Stimulated activated CD8-positive, alpha-beta memory T cell treated with anti-CD3 and anti-CD28 coated beads, Interleukin-4, amount 100 ng/mL, for 4 hours (primary cell): ENCODE measurements at places on chromosomes 3 and 15.

- no peak for DNase-seq
Observed at GRCh38 chr3:54344601-54345231, 222.4 kb downstream of the CACNA2D3 start.

DNA sequence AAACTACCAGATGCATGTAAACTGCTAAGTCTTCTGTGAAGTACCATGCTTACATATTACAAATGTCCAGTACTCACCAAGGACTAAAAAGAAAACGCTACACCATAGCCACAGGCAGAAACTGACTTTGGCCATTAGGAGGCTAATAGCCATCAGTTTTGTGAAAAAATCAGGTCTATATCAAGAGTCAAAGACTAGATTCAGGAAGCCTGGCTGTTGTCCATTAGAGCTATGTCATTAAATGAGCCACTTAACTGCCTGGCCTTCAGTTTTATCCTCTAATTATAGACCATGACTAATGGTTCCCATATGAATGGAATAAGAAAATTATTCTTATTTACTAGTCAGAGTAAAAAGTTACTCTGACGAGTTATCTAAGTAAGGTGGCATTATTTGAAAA, 144.1 kb downstream of the VPS13C start:
- DNase-seq = no peak

DNA sequence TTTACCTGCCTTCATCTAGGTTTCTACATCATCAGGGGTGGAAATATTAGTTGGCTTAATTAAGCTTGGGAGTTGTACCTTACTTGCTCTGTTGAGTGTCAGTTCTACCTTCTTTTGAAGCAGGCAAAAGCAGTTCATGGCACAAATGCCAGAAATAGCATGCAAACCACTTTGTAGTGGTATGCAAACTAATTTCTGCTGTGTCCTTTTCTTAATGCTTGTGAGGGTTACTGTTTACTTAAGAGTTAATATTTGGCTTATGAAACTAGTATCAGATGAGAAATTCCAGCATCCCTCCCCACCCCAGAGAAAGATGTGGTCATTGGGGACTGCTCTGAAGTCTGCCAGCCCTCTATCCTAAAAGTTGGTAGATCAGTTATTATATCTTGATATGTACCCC, 7.1 kb downstream of the ATP2C1 start:
- DNase-seq = no peak

- DNase-seq = no peak
Observed at GRCh38 chr15:57969355-57969754, 96.2 kb downstream of the ALDH1A2 start.

DNA sequence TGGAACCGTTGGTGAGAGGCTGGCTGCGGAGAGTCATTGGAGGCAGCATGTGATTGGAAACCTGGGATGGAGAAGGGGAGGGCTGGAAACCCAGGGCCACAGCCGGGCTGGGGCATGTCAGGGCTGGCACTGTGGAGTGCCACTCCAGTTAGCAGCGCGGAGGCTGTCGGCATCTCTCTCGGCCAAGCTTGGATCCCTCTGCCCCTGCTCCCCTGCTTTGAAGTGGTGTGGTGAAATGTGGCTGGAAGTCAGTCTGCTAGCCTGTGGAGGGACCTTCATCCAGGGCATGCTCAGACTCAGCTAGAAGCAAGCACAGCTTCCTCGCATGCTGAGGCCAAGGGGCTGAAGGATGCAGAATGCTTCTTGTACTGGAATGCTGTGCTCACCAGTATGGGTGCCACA, 13.5 kb downstream of the SLCO3A1 start:
- no peak for DNase-seq

GRCh38 chr3:37945807-37946530, 44.6 kb upstream of the VILL start:
- no peak for DNase-seq

GRCh38 chr3:89364314-89364713, 256.9 kb downstream of the EPHA3 start:
- DNase-seq = no peak

- DNase-seq = no peak
Observed at GRCh38 chr15:33405096-33405495, 94.3 kb downstream of the RYR3 start.

- DNase-seq = no peak
Observed at GRCh38 chr15:84035399-84035766, 200.2 kb upstream of the GOLGA6L4 start.

- no peak for DNase-seq
Observed at GRCh38 chr3:146544929-146545528, 622 bp upstream of the PLSCR1 start.

GRCh38 chr3:119598410-119599098, 869 bp downstream of the PLA1A start:
- no peak for DNase-seq

DNA sequence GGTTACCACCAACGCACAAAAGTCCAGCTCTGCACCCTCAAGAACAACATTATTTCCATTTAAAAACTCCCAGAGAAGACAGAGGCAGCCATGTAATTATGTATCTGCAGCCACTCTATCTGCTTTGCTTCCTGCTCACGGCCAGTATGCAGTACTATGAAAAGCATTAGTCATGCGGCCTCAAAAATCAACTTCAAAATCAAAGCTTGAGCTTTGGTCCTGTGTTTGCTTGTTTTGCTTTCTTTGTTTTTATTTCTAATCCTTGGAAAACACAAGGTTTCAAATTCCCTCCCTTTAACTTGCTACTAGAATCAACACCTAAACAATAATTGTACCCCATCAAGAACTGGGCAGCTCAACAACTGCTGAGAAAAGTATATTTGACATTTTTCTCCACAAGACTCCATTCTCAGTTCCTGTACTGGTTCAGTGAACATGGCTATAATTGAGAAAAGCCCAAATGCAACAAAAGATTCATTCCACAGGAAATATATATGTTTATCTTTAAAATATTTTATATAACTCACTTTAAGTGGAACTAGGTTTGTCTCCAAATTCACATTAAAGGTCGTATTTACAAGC, 37.6 kb downstream of the GBE1 start:
- DNase-seq = no peak

DNA sequence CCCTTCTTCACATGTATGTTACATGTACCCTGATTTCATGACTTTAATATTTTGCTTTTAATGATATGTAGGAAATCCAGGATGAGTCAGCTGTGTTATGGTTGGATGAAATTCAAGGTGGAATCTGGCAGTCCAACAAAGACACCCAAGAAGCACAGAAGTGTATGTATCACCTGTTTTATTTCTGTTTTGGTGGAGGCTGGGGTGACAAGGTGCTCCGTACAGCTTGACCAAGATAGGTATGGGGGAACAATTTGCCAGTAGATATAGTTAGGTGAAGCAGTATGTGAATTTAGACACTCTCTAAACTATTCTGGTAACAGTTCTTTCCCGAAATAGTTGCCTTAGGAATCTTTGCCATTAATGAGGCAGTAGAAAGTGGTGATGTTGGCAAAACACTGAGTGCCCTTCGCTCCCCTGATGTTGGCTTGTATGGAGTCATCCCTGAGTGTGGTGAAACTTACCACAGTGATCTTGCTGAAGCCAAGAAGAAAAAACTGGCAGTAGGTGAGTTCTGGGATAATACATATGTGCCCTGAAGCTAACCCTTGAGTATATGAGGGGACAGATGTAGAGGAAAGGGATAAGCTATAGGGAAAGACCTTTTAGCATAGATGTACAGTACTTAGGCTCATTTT, 63.7 kb upstream of the CRTC3 start:
- DNase-seq = no peak

DNA sequence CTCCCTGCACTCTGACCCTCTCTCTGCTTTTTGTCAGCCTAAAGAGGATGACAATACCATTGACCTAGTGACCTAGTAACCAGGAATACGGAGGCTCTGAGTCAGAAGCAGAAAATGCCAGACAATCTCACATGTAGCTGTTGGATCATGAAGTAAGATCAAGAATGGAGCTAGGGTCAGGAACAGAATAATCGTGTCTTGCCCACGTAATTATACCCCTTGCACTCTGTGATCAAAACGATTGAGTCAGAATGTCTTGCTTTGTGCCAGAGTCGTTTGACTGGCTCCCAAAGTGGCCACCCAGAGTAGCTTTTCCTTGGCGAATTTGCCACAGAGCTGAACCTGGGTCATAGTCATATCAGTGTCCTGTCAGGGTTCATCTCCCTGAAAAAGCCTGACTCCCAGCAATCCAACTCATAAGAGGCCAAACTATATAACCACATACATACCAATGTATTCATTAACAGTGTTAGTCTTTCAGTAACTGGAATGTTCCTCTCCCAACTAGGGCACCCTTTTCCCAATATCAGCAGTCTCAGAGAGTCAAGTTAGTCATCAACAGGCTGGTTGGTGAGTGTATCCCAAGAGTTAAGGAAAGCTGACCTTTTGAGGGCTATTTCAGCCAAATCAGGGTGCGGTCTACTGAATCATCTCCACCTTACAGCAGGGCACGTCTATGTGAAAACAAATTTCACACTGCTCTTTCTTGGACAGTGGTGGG, 5.0 kb upstream of the CDV3 start:
- no peak for DNase-seq

DNA sequence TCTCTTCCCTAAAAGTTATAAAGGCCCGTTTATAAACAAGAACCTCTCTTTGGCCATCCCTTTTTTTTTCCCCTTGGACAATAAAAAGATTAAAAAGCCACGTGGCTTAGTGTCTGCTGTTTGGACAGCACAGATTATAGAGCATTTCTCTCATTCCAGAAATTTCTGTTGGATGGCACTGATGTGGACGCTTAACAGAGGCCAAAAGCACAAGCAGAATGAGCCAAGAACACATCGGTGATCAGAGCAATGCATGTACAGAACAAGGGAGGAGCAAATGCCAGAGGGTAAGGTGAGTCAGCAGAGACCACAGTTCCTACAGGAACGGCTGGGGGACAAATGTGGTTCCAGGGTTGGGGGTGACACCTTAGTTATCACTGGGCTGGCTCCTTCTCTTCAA, 30.3 kb upstream of the CTNNB1 start:
- no peak for DNase-seq
